ENCODE measurements at places on chromosomes 1 and 21.

DNA sequence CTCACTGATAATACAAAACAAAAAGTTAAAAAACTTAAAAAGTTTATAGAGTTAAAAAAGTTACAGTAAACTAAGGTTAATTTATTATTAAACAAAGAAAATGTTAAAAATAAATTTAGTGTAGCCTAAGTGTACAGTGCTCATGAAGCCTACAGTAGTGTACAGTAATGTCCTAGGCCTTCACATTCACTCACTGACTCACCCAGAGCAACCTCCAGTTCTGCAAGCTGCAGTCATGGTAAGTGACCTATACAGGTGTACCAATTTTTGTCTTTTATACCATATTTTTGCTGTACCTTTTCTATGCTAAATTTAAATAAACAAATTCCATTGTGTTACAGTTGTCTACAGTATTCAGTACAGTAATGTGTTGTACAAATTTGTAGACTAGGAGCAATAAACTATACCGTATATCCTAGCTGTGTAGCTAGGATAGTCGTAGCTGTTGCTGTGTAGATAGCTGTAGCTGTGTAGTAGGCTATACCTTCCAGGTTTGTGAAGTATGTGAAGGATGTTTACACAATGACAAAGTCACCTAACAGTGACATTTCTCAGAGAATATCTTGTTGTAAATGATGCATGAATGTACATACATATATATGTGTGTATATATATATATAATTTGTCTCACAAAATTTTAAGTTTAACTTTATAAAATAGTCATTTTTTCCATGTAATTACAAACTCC, 140.2 kb downstream of the TGFB2 start:
- DNase-seq, result no peak

DNA sequence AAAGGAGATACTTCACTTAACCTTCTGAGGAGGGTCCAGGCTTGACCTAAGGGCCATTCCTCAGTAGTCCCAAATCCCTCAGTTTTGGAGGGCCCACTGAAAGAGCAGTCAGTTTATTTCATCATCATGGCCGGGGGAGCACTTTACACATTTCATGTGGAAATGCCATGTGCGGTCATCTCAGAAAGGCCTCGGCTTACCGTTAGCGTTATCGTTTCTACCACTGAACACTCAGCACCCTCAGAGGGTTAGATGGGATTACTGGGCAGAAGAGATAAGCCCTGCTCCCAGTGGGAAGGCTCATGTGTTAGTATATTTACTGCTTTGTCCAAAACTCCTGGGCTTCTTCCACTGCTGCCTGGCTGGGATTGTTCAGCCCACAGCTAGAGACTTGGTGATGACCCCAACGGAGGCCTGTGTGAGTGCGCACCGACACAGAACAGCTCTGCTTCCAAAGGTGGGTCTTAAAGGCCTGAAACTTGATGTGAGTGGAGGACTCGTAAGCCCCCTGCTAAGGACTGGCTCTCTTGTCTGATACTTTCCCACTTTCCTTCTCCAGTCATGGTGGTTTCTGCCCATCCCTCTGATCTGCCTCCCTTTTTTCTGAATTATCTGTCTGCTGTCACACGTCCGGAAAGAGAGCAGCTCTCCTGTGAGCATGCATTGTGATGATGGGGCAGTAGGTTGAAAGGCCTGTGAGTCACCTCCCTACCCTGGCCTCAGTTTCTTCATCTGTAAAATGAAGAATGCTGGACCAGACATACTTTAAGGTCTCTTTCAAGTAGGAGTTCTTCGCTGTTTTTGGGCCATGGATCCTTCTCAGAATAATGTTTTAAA, 284.5 kb downstream of the ASTN1 start:
- no peak for DNase-seq

GRCh38 chr1:116312681-116313069, 60.4 kb upstream of the ATP1A1 start:
- no peak for DNase-seq

DNA sequence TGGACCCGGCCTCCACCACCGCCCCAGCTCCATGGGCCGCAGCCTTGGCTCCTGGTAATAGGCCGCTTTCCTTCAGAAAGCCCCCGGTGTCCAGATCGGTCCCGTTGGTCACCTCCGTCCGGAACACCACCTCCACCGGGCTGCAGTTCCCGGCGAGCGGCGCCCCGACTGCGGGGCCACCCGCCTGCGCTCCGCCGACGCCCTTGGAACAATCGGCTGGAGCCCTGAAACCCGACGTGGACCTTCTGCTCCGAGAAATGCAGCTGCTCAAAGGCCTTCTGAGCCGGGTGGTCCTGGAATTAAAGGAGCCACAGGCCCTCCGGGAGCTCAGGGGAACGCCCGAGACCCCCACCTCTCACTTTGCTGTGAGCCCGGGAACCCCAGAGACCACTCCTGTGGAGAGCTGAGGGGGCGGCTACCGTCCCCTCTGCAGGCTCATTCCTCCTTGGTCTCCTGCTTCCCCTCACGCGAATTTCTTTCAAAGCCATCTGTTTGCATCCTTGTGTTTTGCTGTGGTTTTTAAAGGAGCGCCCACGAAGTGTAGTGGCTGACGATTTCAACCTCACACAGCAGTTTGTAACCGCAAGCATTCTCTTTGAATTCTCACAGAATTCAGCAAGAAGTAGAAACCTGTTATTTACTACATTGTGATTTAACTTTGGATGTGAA, 6.0 kb downstream of the FCRLB start:
- DNase-seq, result peak; percentile 48

DNA sequence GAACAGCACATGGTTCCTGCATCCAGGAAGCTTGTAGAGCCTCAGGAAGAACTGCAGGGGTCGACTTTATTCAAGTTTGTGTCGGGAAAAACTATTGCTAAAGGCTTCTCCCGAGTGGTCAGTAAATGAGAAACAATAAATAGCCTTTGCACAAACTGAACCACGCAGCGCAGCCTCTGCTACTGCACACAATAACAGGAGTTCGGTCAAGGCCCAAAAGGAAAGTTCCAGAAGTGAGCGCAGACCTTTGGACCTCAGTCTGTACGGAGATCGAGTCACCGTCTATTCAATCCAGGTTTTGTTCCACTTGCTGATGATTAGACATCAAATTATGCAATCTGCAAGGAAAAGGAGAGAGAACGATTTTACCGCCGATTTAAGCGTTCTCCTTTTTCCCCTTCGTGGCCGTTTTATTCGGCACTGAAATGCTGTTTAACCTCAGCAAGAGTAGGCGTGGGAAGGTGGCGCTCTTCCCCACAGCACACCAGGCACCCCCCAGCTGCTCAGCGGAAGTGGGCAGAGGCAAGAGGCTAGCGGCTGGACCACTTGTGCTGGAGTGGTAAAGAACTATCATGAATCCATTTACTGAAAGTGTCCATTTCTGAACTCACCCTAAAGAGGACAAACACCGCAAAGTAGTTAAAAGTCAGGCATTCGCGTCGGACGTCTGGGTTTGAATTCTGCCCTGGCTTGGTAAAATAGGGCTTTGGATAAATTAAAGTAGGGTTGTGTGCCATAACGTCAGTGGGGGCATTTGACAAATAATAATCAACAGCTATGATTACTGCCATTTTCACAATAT, 6.1 kb upstream of the LHX8 start:
- DNase-seq, result no peak

DNA sequence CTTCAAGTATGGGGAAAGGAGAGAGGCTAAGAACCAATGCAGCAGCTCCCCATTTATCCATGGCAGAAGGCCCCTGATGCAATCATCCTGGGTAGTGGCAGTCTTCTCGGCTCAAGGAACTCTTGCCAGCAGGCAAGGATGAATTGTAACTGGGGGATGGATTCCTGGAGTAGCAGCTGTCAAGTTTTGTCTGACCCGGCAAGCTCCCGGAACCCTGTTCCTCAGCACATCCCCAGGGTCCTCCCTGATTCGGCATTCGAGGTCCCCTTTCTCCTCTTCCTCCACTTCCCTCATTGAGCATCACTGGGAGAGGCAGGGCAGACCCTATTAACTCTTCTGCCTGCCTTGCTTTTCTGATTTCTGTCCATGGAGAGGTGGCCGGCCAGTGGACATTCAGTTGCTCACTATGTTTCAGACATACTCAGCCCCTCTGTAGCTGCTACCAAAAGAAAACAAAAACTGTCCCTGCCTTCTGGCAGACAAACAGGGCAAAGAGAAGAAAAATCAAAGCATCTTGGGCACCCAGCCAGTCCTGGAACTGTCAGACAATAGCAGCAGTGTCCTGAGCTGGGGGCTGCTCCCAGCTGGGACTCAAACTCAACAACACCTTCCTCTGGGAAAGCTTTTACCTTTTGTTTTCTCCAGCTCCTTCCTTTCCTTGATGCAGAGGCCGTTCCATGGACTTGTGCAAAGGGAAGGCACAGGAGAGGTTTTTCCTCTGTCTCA, 5.6 kb upstream of the PTCH2 start:
- no peak for DNase-seq

GRCh38 chr1:41641941-41642527, 157.6 kb upstream of the EDN2 start:
- no peak for DNase-seq
